RWPE2 (cell line): ENCODE measurements at places on chromosomes 11 and 22.

DNA sequence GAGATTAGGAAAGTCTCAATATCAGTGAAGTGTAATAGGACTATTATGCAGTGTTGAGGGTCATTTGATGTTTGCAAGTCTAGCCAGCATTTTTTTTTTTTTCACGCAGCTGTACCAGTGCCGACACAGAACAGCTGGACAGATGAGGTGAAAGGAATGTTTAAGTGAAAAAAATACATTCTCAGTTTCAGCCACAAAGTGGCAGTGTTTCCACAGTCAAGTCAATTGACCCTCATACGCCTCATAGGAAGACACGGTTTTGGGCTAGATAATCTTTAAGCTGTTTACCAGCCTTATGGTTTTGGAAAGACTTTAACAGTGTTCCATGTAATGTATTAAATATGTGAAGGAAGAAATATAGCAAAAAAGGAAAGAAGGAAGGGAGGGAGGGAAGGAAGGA, 349.9 kb upstream of the ANO3 start:
- no peak for DNase-seq

GRCh38 chr11:122705396-122705795, 49.9 kb downstream of the UBASH3B start:
- DNase-seq: no peak

DNA sequence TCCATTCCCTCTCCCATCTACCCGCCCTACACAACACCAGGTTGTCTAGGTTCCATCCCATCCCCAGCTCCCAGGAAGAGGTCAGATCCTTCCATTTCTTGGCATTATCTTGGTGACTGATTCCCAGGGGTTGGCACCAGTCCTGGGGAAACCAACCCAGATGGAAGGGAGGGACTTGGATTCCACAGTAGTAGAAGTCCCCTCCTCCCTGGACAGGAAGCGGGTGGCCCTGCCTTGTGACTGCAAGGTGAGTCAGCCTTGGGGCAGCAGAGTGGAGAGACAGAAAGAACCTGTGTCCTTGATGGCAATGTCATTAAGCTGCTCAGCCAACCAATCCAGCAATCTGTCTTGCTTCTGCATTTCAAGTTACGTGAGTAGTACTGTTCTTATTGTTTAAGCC, 26.5 kb downstream of the SYT13 start:
- DNase-seq: no peak

DNA sequence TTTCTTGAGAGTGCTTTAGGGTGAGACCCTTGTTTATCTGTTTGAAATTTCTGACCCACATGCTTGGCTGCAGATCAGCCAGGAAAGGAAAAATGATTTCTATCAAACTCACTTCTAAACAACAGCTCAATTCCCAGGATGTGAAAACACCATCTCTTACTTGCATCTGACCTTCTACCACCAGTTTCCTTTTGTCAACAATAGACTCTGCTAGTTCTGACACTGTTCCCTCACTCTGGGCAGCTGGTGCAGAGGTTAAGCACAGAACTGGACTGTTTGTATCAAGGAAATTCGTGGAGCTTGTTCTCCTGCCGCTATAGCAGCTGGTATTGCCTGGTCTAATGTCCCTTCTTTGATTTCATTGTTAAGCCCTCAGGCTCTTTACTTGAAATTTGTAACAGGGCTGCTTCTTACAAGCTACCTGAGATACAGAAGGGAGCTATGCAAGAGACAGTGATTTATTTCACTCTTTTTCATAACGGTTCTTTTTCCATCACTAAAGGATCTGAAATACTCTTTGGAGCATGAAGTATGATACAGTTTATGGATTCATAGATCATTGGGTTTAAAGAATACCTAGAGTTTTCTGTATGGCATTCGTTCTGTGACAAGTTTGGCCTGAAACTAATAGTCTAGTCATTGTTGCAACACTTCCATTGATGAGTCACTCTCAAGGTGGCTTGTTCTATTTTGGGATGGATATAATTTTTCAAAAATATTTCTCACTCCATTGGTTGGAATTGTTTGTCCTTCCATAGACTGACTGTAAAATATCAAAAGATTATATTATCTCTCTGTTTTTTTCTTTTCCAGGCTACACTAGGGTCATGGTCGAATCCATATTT, 178.2 kb upstream of the ZC3H12C start:
- no peak for DNase-seq

- DNase-seq: peak; percentile 34
Measured at GRCh38 chr11:73225001-73225686, 7.1 kb downstream of the P2RY2 start.

DNA sequence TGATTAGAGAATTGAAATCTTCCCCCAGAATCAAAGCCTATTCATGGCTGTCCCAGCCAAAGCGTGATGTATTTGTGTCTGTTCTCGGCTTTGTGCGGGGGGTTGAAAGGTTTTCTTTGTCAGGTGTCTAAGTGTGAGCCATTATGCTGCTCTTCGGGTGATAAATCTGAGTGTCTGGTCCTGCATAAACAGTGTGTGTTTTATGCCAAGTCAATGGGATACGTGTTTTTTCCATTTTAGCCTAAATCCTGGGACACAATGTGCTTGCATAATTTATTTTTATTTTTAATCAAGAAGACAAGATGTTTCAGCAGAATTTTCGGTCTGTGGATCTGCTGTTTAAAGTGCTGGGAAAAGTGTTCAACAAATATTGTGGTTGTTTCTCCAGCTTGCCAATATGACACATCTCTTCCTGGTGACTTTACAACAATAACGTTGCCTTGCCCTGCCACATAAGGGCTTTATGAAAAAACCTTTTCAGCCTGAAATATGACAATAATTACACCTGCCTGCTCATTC, 267.8 kb downstream of the TBC1D22A start:
- DNase-seq: no peak

- no peak for DNase-seq
Measured at GRCh38 chr22:29300807-29301601, 5.4 kb upstream of the GAS2L1 start.

- DNase-seq: no peak
Measured at GRCh38 chr11:58888579-58888978, 44.1 kb upstream of the GLYATL2 start.

DNA sequence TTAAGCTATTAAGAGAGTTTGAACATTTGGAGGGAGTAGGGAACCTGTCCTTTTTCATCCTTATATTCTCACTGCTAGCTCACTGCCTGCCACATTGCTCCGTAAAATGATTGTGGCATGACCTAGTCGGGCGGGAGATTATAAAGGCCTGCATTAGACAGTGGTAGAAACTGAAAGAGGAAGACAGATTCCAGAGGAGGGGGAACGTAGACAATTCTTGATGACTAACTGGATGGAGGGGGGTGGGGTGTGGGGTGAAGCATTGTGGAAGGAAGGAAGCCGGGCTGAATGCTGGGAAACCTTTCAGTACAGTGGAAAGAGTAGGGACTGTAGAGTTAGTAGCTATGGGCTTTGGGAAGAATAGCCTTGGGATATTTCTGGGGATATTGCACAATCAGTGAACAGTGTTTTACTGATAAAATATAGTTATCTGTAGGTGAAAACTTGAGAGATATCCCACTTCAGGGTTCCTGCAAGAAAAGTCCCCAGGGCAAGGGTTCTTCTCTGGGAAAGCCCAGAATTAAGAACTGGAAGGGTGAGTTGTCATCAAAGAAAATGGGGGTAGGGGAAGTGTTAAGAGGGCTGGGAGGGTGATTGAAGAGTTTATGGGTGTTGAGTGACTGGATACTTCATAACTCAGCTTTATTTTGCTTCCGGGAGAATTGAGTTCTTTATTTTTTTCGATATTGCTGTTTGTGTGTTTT, 2.1 kb downstream of the MED15 start:
- DNase-seq: peak; percentile 88
